ENCODE measurements at places on chromosomes 1 and 21.

- H3K27me3 ChIP-seq = no peaks in the 10 kb centered on the region
- no peaks in the 10 kb centered on the region for H3K36me3 ChIP-seq
- H3K4me1 ChIP-seq = no peaks in the 10 kb centered on the region
- no peak for DNase-seq
Observed at GRCh38 chr1:6084781-6085495, 39.2 kb downstream of the KCNAB2 start.

DNA sequence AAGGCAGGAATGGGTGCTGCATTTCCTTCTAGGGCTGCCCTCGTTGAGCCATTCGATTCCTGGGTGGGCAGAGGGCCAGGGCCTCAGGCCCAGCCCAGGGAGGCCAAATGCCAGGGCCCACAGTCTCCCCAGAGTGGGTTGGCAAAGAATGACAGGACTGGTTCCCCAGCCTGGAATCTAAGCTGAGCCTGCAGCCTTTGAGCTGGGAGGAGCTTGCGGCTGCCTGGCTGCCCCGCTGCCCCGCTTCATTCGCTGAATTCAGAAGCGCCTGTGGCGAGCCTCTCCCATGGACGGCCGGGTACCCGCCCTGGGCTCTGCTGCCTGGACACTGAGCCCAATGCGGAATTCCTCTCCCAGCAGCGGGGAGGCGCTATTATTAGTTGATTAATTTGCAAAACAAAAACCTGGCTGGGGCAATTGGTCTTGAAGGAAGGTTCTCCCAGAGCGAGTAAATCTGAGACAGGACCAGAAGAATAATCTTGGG is 32.3 kb upstream of the TARDBP start:
- H3K4me3 ChIP-seq = peak overlapping the region; percentile 37
- no peaks in the 10 kb centered on the region for H3K27me3 ChIP-seq
- DNase-seq = peak; percentile 75

DNA sequence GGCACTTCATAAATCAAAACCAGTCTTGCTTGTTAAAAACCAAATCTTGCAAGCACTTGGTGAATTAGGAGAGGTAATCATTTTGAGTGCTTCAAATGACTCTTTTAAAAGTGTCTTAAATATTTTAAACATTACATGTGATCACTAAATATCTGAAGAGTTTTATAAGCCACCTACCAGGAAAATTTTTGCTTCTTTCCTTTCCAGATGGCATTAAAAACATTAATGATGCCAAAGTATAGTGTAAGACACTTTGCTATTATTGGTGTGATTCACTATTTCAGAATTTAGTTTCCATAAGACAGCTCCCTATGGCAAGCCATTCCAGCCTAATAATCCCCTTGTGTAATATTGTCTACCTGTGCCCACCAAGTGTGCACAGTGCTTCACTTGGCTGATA is 548.8 kb upstream of the ADAMTS5 start:
- H3K27ac ChIP-seq = no peak overlapping the region
- H3K27me3 ChIP-seq = no peaks in the 10 kb centered on the region
- no peaks in the 10 kb centered on the region for H3K4me1 ChIP-seq
- no peak for DNase-seq
- H3K36me3 ChIP-seq = no peaks in the 10 kb centered on the region

- no peak for DNase-seq
- H3K27ac ChIP-seq = no peak overlapping the region
- peaks cover 17% of the 10 kb centered on the region for H3K36me3 ChIP-seq
- H3K27me3 ChIP-seq = no peaks in the 10 kb centered on the region
Observed at GRCh38 chr21:43987509-43987908, 24.6 kb upstream of the TRAPPC10 start.

- H3K27me3 ChIP-seq = no peaks in the 10 kb centered on the region
- H3K36me3 ChIP-seq = no peaks in the 10 kb centered on the region
- no peak overlapping the region for H3K4me3 ChIP-seq
- no peak overlapping the region for H3K27ac ChIP-seq
Observed at GRCh38 chr1:154533952-154534844, 24.3 kb downstream of the UBE2Q1 start.
